Activated naive CD4-positive, alpha-beta T cell treated with Interleukin-2 at 50 U/mL for 16 hours (primary cell): ENCODE measurements at places on chromosomes 12 and 14.

GRCh38 chr14:99047441-99048031, 224.5 kb downstream of the BCL11B start:
- no peak for DNase-seq

- DNase-seq = no peak
Measured at GRCh38 chr12:80353254-80353653, 90.8 kb upstream of the PTPRQ start.

GRCh38 chr14:104878582-104878981, 13.5 kb downstream of the CEP170B start:
- DNase-seq = no peak

DNA sequence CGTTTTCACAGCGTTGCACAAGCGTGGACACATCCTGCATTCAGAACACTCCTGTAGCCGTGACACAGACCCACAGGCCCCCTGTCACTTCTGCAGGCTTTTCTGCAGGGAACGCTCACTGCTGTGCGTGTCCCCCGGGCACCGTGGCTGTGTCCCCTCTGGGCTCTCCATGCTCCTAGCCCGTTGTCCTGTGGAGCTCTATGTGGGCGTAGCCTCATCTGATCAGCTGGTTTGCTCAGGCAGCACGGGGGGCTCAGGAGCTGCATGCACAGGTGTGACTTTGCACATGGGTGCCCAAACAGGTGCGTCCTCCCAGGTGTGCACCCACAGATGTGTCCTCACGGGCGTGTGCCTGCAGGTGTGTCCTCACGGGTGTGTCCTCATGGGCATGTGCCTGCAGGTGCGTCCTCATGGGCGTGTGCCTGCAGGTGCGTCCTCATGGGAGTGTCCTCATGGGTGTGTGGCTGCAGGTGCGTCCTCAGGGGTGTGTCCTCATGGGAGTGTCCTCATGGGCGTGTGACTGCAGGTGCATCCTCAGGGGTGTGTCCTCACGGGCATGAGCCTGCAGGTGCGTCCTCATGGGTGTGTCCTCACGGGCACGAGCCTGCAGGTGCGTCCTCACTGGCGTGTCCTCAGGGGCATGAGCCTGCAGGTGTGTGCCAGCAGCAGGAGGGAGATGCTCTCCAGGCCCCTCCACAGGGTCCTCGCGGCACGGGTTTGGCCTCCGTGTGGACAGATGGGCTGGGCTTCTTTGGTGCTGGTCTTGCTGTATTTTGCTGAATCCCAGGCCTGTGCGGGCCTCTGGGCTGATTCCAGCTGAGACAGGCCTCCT, 17.5 kb downstream of the MTA1 start:
- DNase-seq = no peak

DNA sequence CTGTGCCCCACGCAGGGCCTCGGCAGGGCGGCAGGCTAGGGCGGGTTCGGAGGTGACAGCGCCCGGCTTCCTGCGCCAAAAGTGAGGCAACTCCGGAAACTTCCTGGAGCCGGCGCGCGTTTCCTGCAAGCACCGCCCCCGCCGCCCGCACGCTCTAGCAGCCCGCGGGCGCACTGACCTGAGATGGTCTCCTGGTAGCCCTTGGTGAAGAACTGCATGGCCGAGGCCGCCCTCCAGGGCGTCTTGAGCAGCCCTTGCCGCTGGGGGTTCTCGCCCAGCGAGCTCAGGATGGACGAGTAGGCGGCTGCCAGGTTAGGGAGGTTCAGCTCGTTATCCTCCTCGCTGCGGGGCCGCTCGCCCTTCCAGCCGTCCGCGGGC, 494 bp downstream of the GCH1 start:
- peak; percentile 79 for DNase-seq

DNA sequence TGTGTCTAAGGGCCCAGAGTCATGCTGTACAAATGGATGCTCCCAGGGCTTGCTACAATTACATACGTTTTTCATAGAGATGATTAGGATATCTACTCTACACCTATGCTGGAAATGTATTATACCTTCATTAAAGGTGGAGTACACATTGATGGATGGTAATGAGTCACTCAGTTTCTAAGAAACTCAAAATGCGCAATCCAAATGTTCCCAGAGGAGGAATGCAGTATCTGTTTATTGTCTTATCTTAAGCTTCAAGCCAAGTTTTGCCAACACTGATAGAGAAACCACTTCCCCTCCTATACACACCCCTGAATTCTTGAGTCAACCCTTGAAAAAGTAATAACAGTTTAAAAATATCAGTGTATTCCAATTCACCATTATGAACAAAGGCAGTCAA, 266.6 kb upstream of the FAR2 start:
- no peak for DNase-seq

DNA sequence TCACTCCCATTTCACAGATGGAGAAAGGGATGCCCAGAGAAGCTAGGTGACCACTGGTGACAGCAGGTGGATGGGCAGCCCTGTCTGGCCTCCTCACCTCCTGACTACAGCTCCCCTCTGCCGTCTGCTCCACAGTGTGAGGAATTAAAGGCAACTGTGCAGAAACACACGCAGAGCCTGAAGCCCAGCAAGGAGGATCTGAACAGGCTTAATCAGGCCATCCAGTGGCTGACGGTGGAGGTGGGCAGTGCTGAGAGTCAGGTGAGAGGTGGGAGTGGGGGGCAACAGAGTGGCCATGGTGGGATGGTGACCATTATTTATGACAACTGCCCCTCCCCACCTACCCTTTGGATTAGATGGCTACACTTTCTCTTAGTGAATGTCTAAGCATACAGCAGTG, 1.2 kb downstream of the KRT86 start:
- no peak for DNase-seq

DNA sequence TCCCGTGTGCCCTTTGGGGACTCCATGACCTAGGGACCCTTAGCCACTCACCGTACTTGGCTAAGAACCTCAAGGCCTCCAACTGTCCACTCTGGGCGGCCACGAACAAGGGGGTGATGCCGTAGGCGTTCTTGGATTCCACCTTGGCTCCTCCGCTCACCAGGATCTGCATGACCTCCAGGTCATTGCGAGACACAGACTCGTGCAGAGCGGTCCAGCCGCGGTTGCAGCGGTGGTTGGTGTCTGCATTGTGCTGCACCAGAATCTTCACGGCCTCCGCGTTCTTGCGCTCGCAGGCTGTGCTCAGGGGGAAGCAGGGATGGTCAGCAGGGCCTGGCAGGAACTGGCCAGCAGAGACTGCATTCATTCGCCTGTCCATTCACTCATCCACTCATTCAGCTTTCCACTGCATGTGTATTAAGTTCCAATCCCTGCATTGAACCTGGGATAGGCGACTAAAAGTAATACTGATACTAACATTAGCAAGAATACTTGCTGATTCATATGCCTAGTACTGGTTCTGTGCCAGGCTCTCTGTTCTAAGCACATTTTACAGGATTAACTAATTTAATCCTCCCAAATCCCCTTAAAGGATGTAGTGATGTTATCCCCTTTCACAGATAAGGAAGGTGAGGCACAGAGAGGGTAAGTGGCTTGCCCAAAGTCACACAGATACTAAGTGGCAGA, 23.9 kb downstream of the FAM181A start:
- no peak for DNase-seq

- DNase-seq = no peak
Measured at GRCh38 chr14:91919814-91920213, 27.7 kb downstream of the FBLN5 start.

GRCh38 chr12:85509857-85510256, 229.8 kb downstream of the ALX1 start:
- DNase-seq = no peak

- DNase-seq = no peak
Measured at GRCh38 chr12:130342842-130343241, 5.2 kb downstream of the PIWIL1 start.

DNA sequence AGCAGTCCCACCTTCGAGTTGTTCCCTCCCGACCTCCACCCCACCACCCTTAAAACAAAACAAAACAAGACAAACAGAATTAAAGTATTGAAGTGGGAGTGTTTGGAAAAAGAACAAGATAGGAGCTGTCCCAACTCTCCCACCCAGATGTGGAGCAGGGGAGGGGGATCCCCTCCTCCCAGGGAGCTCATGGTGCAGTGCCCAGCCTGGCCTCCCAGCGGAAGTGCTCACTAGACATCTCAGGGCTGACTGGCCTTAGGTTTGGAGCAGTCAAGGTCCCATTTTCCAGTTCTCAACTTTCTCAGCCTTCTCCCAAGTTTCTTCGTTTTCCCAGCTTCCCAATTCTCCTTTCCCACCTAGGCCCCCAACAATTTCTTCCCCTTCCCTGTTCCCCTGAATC, 2.9 kb downstream of the SP7 start:
- no peak for DNase-seq

DNA sequence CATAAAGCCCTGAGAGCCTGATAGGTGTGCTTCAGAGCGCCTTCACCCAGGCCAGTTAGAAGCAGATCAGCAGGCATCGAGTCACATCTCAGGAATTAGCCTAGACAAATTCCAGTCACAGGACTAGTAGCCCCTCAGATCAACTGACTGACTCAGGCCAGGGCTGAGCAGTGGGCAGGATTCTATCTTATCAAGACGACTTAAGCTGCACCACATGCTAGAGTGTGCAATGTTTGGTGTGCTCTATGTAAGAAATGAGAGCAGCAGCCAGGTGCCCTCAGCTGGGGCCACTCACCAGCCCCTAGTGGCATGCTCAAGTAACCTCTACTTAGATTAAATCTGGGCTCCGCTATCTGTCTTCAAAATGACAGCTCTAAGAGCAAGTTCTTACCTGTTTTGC, 19.7 kb upstream of the NGB start:
- no peak for DNase-seq

- DNase-seq = no peak
Measured at GRCh38 chr12:1297206-1297605, 297.2 kb downstream of the FBXL14 start.
